ENCODE measurements at places on chromosomes 7 and 10. TPM values are rescaled to one million over a fixed set of nuclear protein-coding genes. Genes with fewer than 3 reads are reported as not detected.

Gene BRI3
- total RNA-seq: 193 TPM

- DNase-seq: no peak
These were observed 569.6 kb downstream of the LRMDA start for GRCh38 chr10:76001019-76001418.

GRCh38 chr7:36076074-36076473 lies 77.0 kb upstream of the EEPD1 start:
- DNase-seq: no peak

DNA sequence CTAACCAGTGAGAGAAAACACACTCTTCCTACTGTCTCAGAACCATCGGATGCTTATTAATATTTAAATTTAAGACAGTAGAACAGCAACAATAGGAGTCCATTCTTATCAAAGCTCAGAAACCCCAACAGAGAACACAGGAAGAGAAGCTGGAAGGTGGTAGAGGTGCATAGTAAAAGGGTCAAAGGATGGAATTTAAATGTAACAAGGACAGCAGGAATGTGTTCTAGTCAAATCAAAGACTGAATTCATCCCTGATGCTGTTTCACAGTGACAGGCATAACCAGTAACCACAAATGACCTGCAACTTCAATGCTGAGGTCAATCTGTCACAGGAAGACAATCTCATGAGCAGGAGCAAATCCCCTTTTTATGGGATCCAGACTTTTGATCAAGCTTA lies 1259.7 kb downstream of the XPNPEP1 start:
- DNase-seq: no peak

GRCh38 chr10:95837356-95837776 lies 70.4 kb upstream of the CC2D2B start:
- no peak for DNase-seq

GRCh38 chr7:76129366-76129765 lies 72.3 kb upstream of the SRRM3 start:
- DNase-seq: no peak

All from posterior vena cava (tissue), 2 donors.